ENCODE measurements at places on chromosomes 4 and X. TPM values are rescaled to one million over a fixed set of nuclear protein-coding genes. Genes with fewer than 3 reads are reported as not detected.

DNA sequence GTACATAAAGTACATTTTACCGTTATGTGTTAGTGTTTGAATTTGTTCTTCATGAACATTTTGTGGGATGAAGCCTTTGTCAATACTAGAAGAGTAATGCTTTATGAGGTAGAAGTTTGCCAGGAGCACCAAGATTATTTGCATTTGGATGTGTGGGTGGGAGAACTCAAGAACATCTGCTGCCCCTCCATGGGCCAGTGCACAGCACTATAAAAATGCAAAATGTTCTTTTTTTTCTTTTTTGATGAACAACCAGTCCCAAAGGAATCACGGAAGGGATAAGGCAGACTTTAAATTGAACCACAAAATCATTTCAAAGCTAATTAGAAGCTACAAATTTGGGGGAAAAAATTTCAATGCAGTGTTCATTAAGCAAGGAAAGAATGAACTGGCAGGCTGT lies 300.3 kb upstream of the NWD2 start:
- DNase-seq = no peak

GRCh38 chr4:40255393-40256281 lies 58.8 kb downstream of the RHOH start:
- no peak for DNase-seq

GRCh38 chr4:33543941-33544450 lies 2700.3 kb downstream of the ARAP2 start:
- DNase-seq = no peak

DNA sequence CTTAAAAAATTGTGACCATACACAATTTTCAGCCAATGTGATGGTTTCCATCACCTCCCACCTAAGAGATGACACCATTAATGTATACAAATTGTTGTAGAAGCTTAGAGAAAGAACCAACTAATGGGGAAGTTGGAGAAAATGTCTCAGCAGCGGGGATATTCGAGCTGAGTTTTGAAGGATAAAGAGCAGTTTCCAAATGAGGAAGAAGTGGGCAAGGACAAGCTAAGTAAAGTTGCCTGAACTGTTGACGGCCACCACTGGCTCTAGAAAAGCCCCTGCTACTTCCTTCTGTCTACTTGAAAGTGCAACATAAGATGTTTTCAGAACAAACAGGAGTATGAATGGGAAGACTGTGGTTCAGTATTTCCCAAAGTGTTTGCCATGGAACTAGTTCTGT lies 92.0 kb downstream of the CHRNA9 start:
- no peak for DNase-seq

DNA sequence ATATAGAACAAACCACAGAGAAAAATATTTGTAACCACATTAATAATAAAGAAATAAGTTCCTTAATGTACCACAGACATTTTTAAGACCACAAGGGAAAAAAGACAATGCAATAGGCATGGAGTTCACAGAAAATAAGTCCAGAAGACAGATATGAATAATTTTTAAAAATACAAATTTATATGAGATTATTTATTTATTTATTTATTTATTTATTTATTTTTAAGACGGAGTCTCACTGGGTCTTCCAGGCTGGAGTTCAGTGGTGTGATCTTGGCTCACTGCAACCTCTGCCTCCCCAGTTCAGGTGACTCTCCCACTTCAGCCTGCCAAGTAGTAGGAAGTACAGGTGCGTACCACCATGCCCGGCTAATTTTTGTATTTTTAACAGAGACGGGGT lies 53.7 kb downstream of the THAP9 start:
- DNase-seq = no peak

The ASB12 gene
- total RNA-seq = not detected
